ENCODE measurements at places on chromosomes 11 and 22.

DNA sequence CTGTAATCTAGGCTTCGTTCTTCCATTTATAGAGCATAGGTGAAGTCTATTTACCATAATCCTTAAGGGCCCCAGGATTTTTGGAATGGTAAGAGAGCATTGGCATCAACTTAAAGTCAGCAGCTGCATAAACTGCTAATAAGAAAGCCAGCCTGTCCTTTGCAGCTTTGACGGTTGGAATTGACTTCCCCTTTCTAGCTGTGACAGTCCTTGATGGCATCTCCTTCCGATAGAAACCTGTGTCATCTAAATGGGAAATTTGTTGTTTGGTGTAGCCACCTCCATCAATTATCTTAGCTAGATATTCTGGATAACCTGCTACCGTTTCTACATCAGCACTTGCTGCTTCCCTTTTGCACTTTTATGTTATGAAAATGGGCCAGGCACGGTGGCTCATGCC is 58.0 kb upstream of the GLYATL1B start:
- DNase-seq: no peak

DNA sequence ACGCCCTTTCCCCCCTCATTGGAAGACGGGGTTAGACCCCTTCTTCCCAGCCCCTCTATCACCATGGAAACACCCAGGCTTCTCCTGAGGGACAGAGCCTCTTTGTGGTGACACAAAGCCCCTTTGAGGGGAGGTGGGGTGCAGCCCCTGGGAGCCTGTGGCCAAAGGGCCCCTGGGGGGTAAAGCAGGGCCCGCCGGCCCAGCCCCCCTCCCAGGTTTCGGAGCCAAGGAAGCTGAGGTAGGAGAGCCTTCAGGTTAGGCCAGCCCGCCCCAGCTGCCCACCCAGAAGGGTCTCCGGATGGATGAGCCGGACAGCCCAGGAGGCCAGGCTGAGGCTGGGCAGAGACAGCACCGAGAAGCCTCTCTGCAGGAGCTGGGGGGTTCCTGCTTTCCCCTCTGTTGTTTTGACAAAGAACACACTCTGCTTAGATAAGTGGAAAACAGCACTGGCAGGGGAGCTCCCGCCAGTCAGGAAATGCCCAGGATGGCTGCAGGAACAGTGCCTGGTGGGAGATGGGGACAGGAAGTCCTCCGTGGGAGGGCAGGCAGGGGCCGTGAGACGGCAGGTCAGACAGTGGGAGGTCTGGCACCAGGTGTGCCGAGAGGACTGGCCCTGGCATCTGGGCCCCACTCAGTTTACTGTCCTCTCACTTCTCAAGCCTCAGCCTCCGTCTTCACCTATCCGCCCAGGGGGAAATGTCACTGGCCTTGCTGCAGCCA is 18.2 kb downstream of the ARVCF start:
- no peak for DNase-seq

DNA sequence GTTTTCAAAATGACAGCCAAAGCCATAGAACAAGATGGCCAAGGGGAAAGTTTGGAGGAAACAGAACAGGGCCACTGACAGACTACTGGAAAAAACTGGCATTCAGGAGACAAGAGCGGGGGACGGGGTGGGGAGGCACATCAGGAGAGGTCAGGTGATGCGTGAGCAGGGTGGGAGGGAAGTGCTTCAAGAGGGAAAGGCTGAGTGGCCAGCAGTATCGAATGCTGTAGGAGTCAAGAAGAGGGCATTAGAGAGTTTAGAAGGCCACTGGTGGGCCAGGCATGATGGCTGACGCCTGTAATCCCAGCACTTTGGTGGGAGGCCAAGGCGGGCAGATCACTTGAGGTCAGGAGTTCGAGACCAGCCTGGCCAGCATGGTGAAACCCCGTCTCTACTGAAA is 8.2 kb downstream of the GTPBP1 start:
- no peak for DNase-seq

DNA sequence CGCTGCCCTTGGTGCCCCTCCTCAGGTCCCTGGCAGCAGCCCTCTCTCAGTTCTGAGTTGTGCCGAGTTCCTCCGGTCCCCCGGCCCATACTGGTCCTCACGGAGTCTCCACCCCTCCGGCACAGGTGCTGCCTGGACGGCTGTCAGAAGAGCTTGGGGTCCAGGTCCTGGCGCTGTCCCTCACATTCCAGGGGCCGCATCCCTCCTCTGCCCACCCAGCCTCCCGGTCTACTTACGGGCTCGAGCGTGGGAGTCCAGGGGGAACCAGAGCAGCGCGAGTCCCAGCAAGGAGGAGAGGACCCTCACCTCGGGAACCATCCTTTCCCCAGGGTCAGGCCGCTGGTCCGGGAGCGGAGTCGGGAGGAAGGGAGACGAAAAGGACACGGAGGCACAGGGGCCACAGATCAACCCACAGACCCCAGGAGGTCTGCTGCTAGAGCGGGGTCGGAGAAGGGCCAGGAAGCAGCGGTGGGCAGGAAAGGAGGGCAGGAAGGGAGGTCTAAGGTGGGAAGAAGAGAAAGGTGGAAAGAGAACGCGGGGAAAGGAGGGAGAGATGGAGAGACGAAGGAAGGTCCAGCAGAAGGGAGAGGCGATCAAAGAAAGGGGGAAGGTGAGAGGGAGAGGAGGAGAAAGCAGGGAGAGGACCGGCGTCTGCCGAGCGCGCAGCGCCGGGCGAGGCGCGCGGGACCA is 510 bp downstream of the CHRDL2 start:
- no peak for DNase-seq

- DNase-seq: no peak
Measured at GRCh38 chr11:103035791-103036434, 56.0 kb downstream of the DCUN1D5 start.
